ENCODE measurements at places on chromosomes 7 and 10.

GRCh38 chr7:68680235-68680872, 917.9 kb upstream of the AUTS2 start:
- DNase-seq: no peak

DNA sequence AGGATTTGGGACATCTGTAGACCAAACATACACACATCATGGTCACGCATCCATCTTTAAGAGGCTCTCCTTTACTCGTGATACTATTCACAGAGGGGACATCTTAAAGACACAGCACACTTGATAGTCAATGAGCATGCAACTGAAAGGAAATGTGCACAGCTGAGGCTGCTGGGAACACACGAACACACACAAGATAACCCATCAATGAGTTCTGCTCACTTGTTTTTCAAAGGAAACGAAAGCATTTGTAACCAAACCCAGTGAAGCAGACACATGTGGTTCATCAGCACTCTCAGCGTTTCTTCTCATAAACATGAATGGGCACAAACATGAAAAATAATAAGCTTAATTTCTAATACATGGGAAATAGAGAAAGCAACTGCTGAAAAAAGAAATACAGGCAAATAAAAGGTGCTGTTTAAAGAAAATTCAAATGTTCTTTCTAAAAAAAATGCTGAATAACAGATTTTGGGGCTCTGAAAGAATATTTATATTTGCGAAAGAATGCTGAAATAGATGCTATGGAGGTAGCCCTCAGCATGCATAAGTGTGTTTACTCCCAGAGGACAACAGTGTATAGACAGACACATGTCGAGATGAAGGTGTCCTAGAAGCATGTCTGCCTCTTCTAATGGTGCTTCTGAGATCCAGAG, 59.7 kb upstream of the LAMB4 start:
- DNase-seq: no peak

DNA sequence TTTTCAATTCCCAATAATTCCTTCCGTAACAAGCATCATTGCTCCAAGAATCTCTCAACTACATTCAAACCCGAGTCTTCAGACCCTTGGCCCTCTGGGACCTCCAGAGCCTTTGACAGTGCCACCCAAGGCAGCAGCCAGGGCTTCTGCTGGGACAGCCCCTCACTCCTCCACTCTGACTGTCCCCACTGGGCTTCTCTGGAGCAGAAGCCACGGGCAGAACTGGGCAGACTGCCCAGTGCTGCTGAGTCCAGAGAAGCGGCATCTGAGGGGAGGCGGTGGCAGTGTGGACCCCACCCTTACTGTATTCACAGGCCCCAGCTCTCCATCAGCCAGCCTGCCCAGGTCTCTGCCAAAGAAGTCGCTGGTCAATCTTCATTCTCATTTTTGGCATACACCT, 8.8 kb downstream of the CYREN start:
- DNase-seq: no peak

DNA sequence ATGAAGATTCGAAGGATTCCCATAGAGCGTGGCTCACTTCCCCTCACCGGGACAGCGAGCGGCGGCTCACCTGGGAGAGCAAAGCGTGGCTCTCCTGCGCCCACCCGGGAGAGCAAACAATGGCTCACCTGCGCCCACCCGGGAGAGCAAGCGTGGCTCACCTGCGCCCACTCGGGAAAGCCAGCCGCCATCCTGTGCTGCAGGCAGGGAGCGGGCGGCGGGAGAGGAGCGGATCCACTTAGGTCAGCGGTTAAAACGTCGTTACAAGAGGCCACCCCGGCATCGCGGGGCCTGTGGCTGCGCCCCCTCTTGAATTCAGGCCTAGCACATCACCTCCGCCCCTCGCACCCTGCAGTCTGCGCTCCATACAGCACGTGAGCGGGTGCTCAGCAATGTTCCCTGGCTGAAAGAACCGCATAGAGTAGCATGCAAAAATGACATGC, 461 bp upstream of the FIGNL1 start:
- DNase-seq: no peak

- no peak for DNase-seq
These were observed 8.9 kb downstream of the DLX6 start for GRCh38 chr7:97014145-97014750.

DNA sequence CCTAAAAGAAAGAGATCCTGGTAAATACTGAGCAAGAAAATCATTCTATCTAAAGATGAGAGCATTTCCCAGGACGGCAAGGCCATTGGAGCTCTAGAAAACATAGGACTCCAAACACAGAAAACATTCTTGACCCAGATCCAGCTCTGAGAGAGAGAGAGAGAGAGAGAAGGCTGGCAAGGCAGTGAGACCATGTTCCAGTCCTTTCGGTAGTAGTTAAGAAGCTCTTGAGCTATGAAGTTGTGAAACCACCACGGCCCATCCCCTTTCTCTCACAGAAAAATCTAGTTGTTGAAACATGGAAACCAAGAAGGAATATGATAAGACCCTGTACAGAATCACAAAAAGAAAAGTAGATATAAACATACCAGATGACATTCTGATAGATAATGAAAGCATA, 212.4 kb upstream of the NPSR1 start:
- DNase-seq: no peak

- DNase-seq: no peak
These were observed 22.3 kb upstream of the FAM133B start for GRCh38 chr7:92612501-92612900.
